Esophagus muscularis mucosa (tissue), 4 donors: ENCODE measurements at places on chromosomes 1 and 21. TPM values are rescaled to one million over a fixed set of nuclear protein-coding genes. Genes with fewer than 3 reads are reported as not detected.
A peak's percentile ranks its signal among the peaks of the same experiment; 100 is the strongest.

GRCh38 chr1:65114322-65114721 lies 33.7 kb upstream of the AK4 start:
- H3K4me3 ChIP-seq, result no peak overlapping the region
- peak overlapping the region; percentile 50 for H3K27ac ChIP-seq
- peaks cover 4% of the 10 kb centered on the region for H3K4me1 ChIP-seq
- DNase-seq, result no peak

DNA sequence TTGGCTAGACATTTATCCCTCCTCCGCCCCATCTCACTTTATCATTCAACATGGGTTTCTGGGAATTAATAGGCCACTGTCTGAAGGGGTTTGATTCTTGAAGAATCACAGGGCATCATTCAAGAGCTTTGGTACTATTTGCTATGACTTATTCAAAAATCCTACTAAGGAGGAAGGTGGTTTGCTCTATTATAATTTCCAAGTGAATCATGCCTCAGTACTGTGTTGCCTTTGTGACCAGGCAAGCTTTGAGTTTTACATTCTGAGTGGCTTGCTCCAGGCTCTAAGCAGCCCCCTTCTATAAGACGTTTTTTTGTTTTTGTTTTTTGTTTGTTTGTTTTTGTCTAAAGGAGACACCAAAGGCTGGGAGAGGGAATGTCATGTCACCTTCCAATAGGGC lies 2.6 kb downstream of the C1orf21 start:
- no peak overlapping the region for H3K27ac ChIP-seq
- peaks cover 67% of the 10 kb centered on the region for H3K4me1 ChIP-seq
- no peaks in the 10 kb centered on the region for H3K27me3 ChIP-seq
- no peak for DNase-seq
- H3K4me3 ChIP-seq, result peak overlapping the region; percentile 93

Gene TTC39A
- 2.5 TPM for total RNA-seq

Gene ARHGEF16
- total RNA-seq, result 0.71 TPM

DNA sequence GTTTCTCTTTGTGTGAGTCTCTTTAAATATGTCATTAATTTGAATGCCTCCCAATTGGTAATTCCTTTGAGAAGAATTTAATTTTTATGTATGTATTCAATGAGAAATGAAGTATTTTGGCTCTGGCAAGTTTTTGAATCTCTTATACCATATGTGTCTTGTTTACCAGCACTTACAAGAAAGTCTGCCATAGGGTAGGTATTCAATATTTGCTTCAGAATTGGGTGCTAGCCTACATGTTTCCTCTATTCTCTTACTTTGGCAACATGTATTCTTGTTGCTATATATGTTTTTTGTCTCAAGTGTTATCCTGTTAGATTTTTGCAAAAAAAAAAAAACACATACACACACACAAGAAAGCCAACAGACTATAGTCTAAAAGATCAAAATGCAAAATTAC lies 350.5 kb upstream of the PRMT6 start:
- no peaks in the 10 kb centered on the region for H3K27me3 ChIP-seq
- H3K4me1 ChIP-seq, result no peaks in the 10 kb centered on the region
- H3K27ac ChIP-seq, result no peak overlapping the region
- DNase-seq, result no peak

Gene INKA2
- 9.1 TPM for total RNA-seq

- H3K4me3 ChIP-seq, result no peak overlapping the region
- DNase-seq, result no peak
- no peak overlapping the region for H3K27ac ChIP-seq
Measured at GRCh38 chr1:205669341-205670149, 10.8 kb downstream of the SLC45A3 start.

Gene NKAIN1
- total RNA-seq, result not detected

GRCh38 chr1:93615582-93616150 lies 66.0 kb downstream of the BCAR3 start:
- no peak for DNase-seq
- H3K4me1 ChIP-seq, result peaks cover 54% of the 10 kb centered on the region
- H3K27me3 ChIP-seq, result no peaks in the 10 kb centered on the region
- H3K36me3 ChIP-seq, result no peaks in the 10 kb centered on the region

Gene MCOLN3
- 0.65 TPM for total RNA-seq

DNA sequence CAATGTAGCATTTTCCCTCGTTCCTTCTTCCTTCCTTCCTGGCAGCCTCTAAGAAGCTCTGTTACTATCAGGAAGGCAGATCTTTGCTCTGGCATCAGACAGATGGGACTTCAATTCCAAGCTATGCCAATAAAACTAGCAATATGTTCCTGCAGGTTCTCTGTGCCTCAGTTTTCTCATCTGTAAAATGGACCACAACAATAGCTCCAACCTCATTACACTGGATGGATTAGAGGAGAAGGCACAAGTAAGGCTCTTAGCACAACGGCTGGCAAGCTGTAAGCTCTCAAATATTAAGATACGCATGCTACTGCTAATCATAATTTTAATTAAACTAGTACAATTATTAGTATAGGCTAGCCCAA lies 27.2 kb downstream of the RRAGC start:
- H3K36me3 ChIP-seq, result peaks cover 4% of the 10 kb centered on the region
- DNase-seq, result no peak
- H3K4me1 ChIP-seq, result peaks cover 15% of the 10 kb centered on the region
- no peak overlapping the region for H3K27ac ChIP-seq

DNA sequence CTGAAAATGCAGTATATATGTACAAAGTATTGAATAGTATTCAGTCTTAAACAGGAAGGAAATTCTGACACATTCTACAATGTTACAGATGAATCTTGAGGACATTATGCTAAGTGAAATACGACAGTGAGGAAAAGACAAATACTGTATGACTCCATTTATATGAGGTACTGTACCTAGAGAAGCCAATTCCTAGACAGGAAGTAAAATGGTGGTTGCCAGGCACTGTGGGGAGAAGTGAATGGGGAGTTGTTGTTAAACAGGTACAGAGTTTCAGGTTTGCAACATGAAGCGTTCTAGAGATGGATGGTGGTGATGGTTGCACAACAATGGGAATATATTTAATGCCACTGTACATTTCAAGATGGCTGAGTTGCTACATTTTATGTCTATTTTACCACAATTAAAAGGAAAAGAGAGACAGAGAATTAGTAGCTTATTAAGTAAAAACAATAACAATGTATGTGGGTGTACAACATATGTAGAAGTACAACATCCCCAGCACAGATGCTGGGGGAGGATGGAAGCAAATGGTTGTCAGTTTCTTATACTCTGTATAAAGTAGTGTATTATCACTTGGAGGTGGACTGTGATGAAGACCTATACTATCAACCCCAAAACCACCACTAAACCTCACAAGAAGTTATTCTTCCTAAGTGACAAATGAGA lies 3.9 kb upstream of the RAB4A start:
- H3K4me3 ChIP-seq, result no peak overlapping the region
- H3K4me1 ChIP-seq, result peaks cover 32% of the 10 kb centered on the region
- no peaks in the 10 kb centered on the region for H3K36me3 ChIP-seq
- no peak overlapping the region for H3K27ac ChIP-seq
- no peak for DNase-seq

DNA sequence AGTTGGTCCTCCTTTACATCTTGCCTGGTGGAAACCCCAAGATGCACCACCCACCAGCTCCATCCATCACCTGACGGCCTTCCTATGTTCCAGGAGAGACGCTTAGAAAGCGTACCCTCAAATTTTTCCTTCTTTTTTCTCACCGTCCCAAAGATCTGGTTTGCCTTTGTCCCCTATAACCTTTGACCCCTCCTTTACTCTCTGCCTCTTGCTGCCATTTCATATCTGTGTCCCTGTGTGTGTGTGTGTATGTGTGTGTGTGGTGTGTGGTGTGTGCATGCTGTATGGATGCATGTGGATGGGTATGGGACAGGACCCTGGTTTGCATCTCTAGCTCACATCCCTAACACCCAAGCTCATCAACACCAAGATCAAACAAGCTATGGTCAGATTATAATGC lies 22.2 kb upstream of the IPO9 start:
- H3K27me3 ChIP-seq, result no peaks in the 10 kb centered on the region
- DNase-seq, result no peak
- peaks cover 97% of the 10 kb centered on the region for H3K36me3 ChIP-seq
- no peak overlapping the region for H3K27ac ChIP-seq

Gene S100B
- 16.0 TPM for total RNA-seq
